Spleen (tissue), 13 donors: ENCODE measurements at places on chromosomes 2 and 18. TPM values are rescaled to one million over a fixed set of nuclear protein-coding genes. Genes with fewer than 3 reads are reported as not detected.

DNA sequence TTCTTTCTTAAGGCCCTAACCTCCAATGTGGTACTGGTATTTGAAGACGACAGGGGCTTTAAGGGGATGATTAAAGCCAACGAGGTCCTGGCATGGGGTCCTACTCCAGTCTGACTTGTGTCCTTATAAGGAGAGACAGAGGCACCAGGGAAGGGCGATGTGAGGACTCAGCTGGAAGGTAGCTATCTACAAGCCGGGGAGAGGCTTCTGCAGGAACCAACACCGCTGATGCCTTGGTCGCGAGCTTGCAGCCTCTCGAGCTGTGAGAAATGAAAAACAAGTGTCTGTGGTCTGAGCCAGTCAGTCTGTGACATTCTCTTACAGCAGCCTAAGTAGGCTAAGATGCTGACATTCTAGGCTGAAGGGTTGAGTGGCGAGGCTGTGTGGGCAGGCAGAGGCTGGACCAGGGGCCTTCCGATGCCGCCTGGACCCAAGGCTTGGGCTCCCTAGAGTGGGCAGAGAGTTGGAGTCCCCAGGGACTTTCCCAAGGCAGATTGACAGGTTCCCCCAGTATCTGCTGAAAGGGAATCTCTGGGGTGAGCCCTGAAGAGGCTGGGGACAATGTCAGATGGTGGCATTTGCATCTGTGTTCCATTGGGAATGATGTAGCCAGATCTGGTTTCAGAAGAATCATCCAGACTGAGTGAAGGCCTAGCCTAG lies 322.9 kb upstream of the HS6ST1 start:
- DNase-seq: peak; percentile 47

- no peak for DNase-seq
These were observed 201.0 kb downstream of the GLI2 start for GRCh38 chr2:120936476-120937334.

GRCh38 chr2:122166820-122167219 lies 411.4 kb downstream of the TSN start:
- peak; percentile 61 for DNase-seq

The KLHL30 gene
- 0.23 TPM for total RNA-seq
